Neural crest cell (in vitro differentiated cells): ENCODE measurements at places on chromosomes 7 and 10.

DNA sequence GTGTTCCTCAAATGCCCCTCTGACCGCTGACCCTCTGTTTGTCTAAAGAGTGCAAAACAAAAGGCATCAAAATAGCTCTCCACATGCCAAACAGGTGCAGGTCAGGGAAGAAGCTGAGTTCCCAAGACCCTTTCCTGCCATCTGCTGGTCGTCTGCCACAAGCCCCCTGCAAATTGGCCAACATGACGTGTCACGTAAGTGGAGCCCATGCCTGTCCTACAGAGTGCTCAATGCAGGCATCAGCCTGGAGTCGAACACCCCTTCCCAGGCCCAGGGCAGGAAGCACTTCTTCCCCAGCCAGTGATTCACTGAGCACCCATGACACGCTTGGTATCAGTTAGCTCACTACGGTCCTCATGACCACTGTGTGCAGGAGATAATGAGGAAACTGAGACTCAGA, 14.1 kb downstream of the TMEM72 start:
- peak; percentile 48 for DNase-seq
- no peak overlapping the region for H3K4me3 ChIP-seq
- no peaks in the 10 kb centered on the region for H3K27me3 ChIP-seq
- no peak overlapping the region for H3K27ac ChIP-seq
- H3K4me1 ChIP-seq: no peaks in the 10 kb centered on the region

- no peak overlapping the region for H3K4me3 ChIP-seq
- H3K4me1 ChIP-seq: peaks cover 4% of the 10 kb centered on the region
- H3K27me3 ChIP-seq: no peaks in the 10 kb centered on the region
Measured at GRCh38 chr10:13457958-13458686, 70.7 kb downstream of the BEND7 start.

DNA sequence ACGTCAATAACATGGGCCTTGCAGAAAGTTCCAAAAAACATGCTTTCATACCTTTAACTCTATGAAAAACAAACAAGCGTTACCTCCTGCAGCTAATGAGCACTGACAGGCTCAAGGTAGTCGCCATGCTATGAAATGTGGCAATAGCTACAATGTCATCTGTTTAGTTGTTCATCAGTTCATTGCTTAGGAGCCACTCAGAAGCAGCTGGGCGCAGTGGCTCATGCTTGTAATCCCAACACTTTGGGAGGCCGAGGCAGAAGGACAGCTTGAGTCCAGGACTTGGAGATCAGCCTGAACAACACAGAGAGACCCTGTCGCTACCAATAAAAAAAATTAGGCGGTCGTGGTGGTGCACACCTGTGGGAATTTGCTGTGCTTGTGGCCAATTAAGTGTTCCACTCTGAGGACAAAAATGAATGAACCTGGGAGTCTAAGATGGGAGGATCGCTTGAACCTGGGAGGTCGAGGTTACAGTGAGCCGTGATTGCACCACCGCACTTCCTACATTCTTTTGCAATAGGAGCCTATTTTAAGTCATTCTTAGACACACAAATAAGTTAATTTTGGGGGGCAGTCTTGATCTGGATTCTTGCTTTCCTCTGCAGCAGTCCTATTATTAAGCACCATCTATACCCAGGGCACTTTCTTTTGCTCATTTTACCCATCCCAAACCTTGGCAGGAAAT, 276.2 kb upstream of the KLF14 start:
- no peaks in the 10 kb centered on the region for H3K27me3 ChIP-seq
- H3K27ac ChIP-seq: no peak overlapping the region
- H3K4me3 ChIP-seq: no peak overlapping the region
- no peaks in the 10 kb centered on the region for H3K36me3 ChIP-seq
- peaks cover 5% of the 10 kb centered on the region for H3K4me1 ChIP-seq

DNA sequence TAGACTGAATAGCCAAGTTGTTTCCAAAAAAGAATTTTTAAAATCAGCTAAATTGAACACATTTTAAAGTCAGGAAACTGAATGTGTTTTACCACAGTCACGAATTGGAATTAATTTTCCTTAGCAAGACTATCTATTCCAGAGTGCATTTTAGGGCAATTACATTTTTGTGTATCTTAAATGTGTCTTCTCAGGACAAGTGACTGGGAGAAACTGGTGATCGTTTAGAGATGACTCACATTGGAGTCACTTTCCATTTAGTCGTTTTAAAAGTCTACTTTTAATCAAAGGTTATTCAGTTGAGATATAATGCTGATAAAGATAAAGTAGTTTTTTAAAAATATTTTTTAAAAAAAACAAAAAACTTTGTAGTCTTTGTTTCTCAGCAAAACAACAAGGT, 191.7 kb upstream of the SLC26A5 start:
- no peaks in the 10 kb centered on the region for H3K4me1 ChIP-seq
- H3K27me3 ChIP-seq: peaks cover 33% of the 10 kb centered on the region
- DNase-seq: no peak
- H3K36me3 ChIP-seq: no peaks in the 10 kb centered on the region

DNA sequence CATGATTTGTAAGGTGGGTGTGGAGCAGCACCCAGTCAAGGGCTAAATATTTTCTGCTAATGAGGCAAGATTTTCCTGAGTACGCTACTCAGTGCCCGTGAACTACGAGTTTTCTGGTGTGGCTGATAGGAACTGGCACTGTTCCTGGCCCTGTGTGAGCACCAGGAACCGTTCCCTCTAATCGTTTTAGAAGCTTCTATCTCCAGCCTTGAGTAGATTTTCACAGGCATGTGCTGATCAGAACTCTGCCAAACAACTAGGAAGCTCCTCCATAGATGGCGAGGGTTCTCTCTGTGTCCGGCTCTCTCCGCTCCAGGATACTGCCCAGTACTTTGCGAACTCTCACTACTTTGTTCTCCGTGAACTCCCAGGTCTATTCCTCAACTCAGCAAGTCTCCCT, 17.7 kb downstream of the TRIM4 start:
- no peaks in the 10 kb centered on the region for H3K4me1 ChIP-seq
- H3K4me3 ChIP-seq: no peak overlapping the region
- no peak overlapping the region for H3K27ac ChIP-seq
- H3K27me3 ChIP-seq: peaks cover 35% of the 10 kb centered on the region
- peaks cover 13% of the 10 kb centered on the region for H3K36me3 ChIP-seq
- DNase-seq: no peak

GRCh38 chr7:117946151-117946633, 73.0 kb upstream of the CTTNBP2 start:
- H3K36me3 ChIP-seq: no peaks in the 10 kb centered on the region
- DNase-seq: no peak
- no peak overlapping the region for H3K4me3 ChIP-seq
- no peaks in the 10 kb centered on the region for H3K27me3 ChIP-seq

DNA sequence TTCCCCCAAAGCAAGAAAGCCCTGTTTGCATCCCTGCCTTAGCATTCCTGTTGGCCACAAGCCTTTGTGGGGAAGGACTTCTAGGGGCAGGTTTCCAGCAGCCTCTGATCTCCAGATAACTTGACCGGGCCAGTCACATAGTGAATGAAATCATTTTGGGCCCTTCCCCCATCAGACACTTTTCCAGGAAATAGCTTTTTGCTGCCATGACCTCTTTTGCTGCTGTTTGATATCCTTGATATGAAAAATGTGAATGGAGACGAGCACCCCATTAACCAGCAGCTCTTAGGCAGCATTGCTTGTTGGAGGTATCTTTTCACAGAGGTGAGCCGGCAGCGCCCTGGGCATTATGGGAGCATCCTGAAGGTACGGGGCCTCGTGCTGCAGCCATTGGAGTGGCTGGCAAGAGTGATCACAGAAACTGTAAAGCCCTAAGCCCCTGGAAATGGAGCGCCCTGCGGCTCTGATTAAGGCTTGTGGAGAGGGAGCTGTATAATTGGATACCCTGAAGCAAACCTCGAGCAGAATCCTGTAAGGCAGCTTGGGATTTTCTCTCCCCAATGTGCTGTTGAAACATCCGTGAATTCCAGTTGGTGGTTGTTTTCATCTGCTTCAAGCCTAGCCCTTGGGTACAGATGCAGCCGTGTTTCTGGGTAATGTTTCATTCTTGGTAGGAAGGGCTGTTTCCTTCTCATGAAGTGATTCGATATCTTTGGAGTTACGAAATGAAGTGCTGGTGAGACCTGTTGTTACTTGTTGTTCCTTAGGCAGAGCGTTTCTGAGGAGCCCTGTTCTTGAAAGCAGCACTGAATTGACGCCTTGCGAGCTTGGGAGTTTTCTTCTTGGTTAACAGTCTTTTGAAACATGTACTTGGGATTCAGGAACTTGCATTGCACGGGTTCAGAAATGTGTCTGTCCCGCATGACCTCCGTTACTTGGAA, 179.0 kb downstream of the PTEN start:
- H3K4me3 ChIP-seq: no peak overlapping the region
- H3K4me1 ChIP-seq: peaks cover 15% of the 10 kb centered on the region
- no peaks in the 10 kb centered on the region for H3K27me3 ChIP-seq
- H3K36me3 ChIP-seq: no peaks in the 10 kb centered on the region
- DNase-seq: no peak

DNA sequence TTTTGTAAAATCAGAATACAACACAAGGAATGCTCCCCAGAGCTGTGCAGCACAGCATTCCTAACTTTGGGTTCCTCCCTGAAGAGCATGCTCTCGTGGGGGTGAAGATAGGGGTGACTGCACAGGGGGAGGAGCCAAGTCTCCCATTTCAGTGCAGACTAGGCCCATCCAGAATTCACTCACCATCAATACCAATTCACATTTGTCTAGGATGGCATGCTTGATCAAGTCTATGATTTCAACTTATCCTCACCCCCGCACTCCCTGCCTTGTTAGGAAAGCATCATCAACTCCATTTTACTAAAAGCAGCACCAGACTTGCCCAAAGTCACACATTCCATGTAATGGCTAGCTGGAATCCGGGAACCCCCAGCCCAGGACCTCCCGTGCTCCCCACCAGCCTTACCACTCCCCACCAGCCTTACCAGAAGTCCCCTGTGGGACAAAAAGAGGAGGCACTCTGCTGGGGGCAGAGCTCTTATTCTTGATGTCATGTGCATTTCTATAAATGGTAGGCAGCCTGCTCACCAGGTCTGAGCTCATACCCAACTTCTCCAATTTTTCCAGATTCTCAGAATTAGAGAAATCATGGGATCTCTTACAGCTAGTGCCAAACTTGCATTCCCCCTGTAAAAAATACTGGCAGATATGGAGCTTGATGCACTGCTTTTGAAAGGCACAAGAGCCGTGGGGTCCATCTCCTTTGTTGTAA, 6.2 kb downstream of the PARP12 start:
- H3K27me3 ChIP-seq: peaks cover 28% of the 10 kb centered on the region
- no peak overlapping the region for H3K4me3 ChIP-seq
- no peaks in the 10 kb centered on the region for H3K4me1 ChIP-seq
- no peak overlapping the region for H3K27ac ChIP-seq
- H3K36me3 ChIP-seq: no peaks in the 10 kb centered on the region
- no peak for DNase-seq

GRCh38 chr7:12550956-12551355, 19.6 kb upstream of the SCIN start:
- no peaks in the 10 kb centered on the region for H3K4me1 ChIP-seq
- H3K27me3 ChIP-seq: no peaks in the 10 kb centered on the region
- H3K4me3 ChIP-seq: no peak overlapping the region
- H3K36me3 ChIP-seq: no peaks in the 10 kb centered on the region

GRCh38 chr7:125572414-125572813, 642.8 kb upstream of the POT1 start:
- DNase-seq: no peak
- no peaks in the 10 kb centered on the region for H3K4me1 ChIP-seq
- H3K27ac ChIP-seq: no peak overlapping the region
- H3K4me3 ChIP-seq: no peak overlapping the region
- H3K36me3 ChIP-seq: no peaks in the 10 kb centered on the region

DNA sequence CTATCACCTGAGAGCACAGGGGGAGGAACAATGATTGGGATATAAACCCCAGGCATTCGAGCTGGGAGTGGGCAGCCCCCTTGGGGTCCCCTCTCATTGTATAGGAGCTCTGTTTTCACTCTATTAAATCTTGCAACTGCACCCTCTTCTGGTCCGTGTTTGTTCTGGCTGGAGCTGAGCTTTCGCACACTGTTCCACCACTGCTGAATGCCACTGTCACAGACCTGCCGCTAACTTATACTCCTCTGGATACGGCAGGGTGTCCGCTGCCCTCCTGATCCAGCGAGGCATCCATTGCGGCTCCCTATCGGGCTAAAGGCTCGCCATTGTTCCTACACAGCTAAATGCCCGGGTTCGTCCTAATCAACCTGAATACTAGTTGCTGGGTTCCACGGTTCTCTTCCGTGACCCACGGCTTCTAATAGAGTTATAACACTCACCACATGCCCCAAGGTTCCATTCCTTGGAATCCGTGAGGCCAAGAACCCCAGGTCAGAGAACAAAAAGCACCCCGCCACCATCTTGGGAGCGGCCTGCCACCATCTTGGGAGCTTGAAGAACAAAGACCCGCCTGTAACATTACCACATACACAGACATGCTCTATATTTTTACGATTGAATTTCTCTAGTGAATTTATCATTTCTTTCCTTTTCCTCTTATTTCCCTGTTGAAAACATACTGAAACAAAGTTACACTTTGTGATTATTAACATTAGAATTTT, 9.0 kb downstream of the ZWINT start:
- no peak overlapping the region for H3K4me3 ChIP-seq
- peaks cover 11% of the 10 kb centered on the region for H3K36me3 ChIP-seq

DNA sequence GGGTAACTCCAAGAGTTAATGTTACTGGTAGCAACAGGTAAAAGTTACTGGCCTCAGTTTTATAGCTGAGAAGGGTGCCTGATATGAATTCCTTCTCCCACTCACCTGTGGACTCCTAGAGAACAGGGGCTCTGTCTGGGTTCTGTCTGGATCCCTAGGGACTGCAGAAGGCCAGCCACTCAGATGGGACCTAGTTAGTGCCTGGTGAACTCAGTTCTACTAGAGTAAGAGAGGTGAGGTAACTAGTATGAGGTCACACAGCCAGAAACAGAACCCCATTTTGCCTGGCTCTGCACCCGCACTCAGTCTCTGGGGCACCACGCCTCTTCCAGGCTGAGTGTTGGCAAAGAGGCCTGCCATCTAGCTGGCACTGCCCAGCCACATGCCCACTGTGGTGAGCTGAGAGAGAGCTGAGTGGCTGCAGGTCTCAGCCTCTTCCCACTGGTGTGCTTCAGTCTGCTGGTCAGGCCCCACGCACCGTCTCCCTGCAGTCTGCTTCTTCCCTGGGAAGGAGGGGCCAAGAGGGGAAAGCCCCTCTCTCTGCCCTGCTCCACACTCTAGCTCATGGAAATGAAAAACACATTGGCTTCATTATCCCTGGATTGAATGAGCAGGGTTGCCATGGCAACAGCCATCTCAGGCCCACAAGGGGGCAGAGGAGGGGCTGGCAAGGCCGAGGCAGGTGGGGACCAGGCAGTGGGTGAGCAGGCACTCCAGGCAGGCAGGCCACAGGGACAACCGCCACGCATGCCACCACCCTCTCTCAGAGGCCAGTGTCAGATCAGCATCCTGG, 110.6 kb downstream of the ZMIZ1 start:
- no peaks in the 10 kb centered on the region for H3K36me3 ChIP-seq

- no peak overlapping the region for H3K4me3 ChIP-seq
- DNase-seq: no peak
- H3K36me3 ChIP-seq: no peaks in the 10 kb centered on the region
- H3K4me1 ChIP-seq: no peaks in the 10 kb centered on the region
- H3K27ac ChIP-seq: no peak overlapping the region
Measured at GRCh38 chr7:39615350-39615975, 7.9 kb upstream of the RALA start.
